ENCODE measurements at places on chromosomes 3 and 15.

- no peak for DNase-seq
These were observed 31.0 kb upstream of the CAV3 start for GRCh38 chr3:8702560-8702959.

- DNase-seq, result no peak
These were observed 6.3 kb downstream of the BHLHE40 start for GRCh38 chr3:4985330-4986174.

DNA sequence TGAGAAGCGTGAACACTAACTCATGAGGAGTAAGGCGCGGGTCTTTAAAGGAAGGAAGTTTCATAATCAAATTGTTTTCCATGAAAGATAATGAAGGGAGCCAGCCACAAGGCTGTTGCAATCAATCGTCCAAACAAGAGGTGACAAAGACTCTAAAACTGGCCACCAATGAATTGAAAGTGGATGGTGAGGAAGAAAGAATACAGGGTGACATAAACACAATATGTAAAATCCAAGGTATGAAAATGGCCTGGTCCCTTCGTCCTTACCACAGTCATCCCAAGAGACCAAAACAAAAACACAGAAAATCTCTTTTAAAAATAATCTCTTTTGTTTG, 12.0 kb downstream of the CD86 start:
- no peak for DNase-seq

DNA sequence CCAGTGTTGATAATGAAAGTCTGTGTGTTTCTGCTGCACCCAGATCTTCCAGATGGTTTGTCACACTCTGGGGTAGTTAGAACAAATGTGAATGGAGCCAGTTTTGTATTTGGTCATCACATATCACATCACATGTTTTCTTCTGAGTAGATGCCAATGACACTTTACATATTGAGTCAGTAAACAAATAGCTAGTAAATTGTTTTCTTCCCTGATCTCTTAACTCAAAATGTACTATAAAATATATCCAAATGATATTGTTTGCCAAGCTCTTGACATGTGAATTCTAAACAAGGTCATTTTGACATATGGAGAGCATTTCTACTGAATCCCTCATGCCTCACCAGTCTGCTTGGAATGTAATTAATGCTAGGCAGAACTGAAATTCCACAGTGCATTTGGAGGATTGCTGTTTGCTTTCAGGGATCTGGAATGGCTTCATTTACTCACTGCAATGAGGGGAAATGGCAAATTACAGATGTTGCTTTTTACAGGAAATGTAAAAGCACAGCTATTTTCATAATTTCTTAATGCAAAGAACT, 45.0 kb downstream of the PDHB start:
- no peak for DNase-seq

DNA sequence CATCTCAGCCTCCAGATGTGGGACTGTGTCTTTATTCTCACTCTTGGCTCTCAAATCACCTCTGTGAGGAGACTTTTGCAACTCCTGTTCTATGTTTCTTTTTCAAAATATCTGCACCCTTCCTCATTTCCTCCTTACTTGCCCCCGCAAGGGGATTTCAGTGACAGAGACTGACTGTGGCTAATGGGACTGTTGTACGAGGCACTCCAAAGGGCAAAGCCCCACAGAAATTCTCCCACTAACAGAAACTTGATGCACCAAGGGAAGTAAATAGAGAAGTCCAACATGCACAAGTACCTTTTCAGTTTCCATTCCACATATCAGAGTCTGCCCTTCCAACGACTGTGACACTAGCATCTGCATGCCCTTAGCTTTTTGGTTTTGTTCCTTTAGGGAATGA, 69.7 kb downstream of the LRRK1 start:
- no peak for DNase-seq

- no peak for DNase-seq
These were observed 42.1 kb downstream of the TLE3 start for GRCh38 chr15:70055601-70056051.

GRCh38 chr3:32791833-32792232, 26.0 kb upstream of the TRIM71 start:
- DNase-seq, result no peak

DNA sequence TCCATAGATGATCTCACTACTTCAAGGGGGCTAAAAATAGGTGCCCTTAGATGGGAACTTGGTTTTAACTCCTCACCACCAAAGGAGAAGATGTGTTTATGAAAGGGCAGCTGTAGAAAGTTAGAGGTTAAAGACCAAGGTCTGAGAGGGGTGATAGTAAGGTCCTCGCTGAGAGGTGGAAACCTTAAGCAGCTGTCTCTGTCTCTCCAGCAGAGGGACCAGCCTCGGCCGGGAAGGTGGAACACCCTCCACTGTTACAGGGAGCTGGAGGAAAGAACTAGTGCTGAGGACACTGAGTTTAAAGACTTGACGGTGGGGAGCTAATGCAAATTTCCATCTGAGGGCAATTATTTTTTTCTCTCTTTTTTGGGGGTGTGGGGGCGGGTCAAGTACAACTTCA, 8.9 kb upstream of the RLBP1 start:
- DNase-seq, result no peak

GRCh38 chr3:14265246-14265962, 86.8 kb downstream of the LSM3 start:
- DNase-seq, result no peak

DNA sequence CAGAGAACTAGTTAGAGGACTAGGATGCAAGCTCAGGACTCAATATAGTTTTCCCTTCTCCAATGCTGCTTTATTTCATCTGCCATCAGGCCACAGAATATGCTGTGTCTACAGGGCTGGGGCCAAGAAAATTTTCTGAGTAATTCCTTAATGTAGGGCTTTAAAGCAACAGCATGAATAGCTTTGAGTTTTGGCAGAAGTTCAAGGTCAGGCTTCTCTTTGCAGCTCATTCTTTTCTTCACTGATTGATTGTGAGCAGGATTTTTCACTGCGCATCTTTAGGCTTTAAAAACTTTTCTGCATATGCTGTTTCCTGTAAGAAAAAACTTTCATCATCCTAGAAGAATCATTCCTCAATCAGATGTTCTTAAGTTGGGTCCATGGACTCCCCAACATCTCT, 4.6 kb downstream of the TMEM108 start:
- no peak for DNase-seq

- no peak for DNase-seq
These were observed 105.5 kb downstream of the NLGN1 start for GRCh38 chr3:173502983-173503568.

GRCh38 chr15:78003539-78004008, 73.9 kb downstream of the TBC1D2B start:
- DNase-seq, result no peak

DNA sequence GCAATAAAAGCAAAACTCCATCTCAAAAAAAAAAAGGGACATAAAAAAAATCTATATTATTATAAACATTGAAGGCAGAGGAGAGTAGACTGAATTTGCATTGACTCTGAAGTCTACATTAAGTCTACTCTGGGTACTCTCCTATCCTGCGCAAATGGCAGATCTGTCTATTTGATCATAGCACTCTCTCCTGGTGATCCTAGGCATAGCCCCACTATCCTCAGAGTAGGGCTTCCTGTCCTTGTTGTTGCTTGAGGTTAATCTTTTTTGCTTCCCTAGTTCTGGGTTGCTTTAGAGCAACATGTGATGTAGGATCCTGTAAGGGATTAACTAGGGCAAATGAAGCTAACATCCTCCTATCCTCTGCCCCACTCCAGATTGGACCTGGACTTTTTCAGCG, 82.1 kb upstream of the LRRFIP2 start:
- no peak for DNase-seq

GRCh38 chr15:83582381-83582780, 71.5 kb upstream of the ADAMTSL3 start:
- no peak for DNase-seq

GRCh38 chr3:130915567-130916292, 21.8 kb downstream of the ATP2C1 start:
- DNase-seq, result no peak

GRCh38 chr3:18660059-18660458, 234.9 kb upstream of the SATB1 start:
- DNase-seq, result no peak

GRCh38 chr3:4491855-4492207, 1.3 kb upstream of the ITPR1 start:
- DNase-seq, result no peak

DNA sequence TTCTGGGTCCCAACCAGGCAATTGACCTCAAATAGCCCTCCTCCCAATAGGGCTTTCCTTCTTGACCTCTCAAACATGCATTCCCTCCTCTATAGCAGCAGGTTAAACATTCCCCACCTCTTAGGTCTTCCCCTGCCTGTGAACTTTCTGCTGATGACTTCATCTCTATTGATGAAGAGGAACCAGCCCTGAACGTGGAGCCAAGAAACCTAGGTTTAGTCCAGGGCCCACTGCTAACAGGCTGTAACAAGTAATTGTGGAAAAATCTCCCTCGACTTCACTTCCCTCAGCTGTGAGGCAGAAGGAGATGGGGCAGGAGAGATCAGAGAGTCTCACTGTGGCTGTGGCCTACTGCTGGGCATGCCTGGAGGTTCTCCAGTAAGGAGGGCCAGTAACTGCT, 24.7 kb downstream of the ILDR1 start:
- no peak for DNase-seq

- no peak for DNase-seq
These were observed 235.3 kb upstream of the SETMAR start for GRCh38 chr3:4067893-4068292.
